Stomach (tissue), 19 donors: ENCODE measurements at places on chromosomes 1 and 21. TPM values are rescaled to one million over a fixed set of nuclear protein-coding genes. Genes with fewer than 3 reads are reported as not detected.

The CD55 gene
- 53.6 TPM for total RNA-seq

The GNAT2 gene
- total RNA-seq = not detected

The SPATA6 gene
- total RNA-seq = 20.4 TPM

The SRRM1 gene
- 147 TPM for total RNA-seq

The AADACL3 gene
- not detected for total RNA-seq

The FCRL2 gene
- 2.5 TPM for total RNA-seq

DNA sequence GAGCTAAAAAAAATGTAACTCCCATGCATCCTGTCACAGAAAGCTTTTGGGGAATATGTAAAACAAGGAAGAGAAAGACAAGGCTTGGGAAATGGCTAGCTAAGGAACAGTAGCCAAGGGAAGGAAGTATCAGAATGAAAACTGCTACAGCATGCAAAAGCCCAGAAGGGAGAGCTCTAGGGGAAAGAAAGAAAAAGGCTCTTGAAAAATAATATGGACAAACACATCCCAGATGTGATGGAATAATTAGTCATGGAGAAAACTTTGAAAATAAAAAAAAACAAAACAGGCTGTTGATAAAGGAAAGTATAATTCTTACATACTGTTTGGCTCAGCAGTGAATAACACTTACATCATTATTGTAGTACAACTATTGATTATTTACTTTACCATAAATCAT lies 47.9 kb upstream of the VCAM1 start:
- DNase-seq = no peak

- no peak for DNase-seq
Measured at GRCh38 chr1:7373251-7373650, 397.8 kb upstream of the VAMP3 start.

GRCh38 chr1:22388671-22389450 lies 62.8 kb upstream of the ZBTB40 start:
- no peak for DNase-seq

GRCh38 chr1:209587789-209588188 lies 4.3 kb downstream of the CAMK1G start:
- no peak for DNase-seq

DNA sequence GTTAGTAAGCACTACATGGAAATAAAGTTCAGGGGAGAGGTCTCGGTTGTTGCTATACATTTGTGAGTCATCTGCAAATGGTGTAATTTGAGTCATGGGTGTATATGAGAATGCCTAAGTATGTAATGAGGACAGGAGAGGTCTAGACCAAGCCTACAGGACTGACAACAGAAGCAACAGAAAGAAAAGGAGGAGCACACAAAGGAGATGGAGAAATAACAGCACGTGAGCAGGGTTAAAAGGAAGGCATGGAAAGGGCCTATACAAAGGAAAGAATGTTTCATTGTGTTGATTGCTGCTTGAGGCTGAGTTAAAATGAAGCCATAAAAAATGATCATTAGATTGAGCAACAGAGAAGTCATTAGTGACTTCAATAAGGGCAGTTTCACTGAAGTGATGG lies 28.0 kb upstream of the PRKAA2 start:
- no peak for DNase-seq

DNA sequence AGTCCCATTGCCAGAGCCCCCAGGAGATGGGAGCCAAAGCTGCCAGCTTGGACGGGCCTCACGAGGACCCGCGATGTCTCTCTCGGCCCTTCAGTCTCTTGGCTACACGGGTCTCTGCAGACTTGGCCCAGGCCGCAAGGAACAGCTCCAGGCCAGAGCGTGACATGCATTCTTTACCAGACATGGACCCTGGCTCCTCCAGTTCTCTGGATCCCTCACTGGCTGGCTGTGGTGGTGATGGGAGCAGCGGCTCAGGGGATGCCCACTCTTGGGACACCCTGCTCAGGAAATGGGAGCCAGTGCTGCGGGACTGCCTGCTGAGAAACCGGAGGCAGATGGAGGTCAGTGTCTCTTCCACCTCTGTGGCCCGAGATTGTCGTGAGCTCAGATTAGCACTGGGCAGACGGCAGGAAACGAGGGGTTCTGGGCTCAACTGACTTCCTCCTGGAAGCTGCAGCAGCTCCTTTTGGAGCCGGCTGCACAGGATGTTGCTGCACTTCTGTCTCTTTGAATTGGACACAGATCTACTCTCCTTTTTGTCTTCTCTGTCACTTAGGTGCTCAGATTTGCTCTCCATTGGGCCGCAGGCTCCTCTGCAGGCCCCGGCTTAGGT lies 68.0 kb downstream of the DISC1 start:
- DNase-seq = no peak

DNA sequence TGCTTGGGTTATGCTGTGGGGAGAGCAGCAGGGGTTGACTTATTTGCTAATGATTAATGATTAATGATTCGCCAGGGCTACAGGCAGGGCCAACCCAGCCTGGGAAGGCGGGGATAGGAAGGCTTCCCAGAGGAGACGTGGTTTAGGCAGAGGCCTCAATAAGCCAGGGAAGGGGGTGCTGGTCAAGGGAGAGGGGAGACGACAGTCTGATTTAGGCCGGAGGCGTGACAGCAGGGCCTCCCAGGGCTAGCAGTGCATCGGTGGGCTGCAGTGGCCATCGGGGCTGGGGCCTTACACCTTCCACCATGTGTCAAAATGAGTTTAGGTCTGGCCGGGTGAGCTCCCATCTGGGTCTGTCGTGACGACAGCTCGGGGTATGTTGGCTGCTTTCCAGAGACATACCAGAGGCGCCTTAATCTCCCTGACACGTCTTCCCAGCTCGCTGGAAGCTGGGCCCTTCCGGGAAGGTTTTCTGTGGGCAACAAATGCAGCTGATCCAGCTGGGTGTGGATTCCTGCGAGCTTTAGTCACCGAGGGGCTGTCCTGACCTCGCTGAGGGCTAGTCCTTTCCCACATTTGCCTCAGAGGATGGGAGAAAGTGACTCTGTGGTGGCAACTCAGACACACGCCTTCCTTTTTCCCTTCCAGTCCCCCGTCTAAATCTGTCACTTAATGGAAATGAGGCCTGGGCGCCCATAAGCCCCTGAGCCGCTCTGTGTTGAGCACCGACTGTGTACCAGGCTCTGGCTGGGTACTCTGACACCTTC lies 3.7 kb upstream of the SLC1A7 start:
- peak; percentile 94 for DNase-seq
